ENCODE measurements at places on chromosomes 16 and 17.

DNA sequence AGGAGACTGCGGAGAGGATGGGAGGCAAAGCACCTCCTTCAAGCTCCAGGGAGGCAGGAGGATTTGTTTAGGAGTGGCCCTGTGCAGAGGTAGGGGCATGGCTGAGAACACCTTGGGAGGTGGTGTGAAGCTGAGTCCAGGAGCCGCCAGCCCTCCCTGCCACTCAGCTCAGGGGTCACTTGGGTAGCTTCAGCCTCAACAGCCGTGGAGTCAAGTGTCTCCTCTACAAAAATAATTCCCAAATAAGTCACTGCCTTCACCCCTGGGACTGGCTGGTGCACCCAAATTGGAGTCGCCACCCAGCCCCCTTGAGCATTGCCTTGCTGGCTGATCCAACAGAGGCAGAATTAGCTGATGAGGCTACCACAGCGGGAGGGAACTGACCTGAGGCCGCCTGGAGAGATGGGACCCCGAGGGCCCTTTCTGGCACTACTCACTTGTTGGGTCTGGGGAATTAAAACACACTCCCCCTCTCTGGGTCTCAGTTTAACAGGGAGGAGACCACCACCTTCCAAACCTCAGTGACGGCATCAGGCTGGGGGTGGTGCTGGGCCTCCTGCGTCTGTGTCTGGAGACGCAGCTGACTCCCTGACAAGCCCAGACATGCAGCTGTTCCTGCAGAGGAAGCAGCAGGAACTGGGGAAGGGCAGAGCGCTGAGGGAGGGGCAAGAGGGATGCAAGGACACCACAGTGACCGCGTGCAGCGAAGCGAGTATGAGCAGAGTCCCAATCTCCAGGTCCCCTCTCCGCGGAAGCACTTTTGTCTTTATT is 87.9 kb upstream of the TOB1 start:
- DNase-seq = no peak

GRCh38 chr17:63634163-63634562 is 11.9 kb downstream of the MAP3K3 start:
- no peak for DNase-seq

- DNase-seq = no peak
Measured at GRCh38 chr17:10518271-10519037, at the start of gene MYH1. Gene MYH1, minus strand, starts transcription at chr17:10518542. Its CDS starts 1,900 bp downstream, at chr17:10516642.

DNA sequence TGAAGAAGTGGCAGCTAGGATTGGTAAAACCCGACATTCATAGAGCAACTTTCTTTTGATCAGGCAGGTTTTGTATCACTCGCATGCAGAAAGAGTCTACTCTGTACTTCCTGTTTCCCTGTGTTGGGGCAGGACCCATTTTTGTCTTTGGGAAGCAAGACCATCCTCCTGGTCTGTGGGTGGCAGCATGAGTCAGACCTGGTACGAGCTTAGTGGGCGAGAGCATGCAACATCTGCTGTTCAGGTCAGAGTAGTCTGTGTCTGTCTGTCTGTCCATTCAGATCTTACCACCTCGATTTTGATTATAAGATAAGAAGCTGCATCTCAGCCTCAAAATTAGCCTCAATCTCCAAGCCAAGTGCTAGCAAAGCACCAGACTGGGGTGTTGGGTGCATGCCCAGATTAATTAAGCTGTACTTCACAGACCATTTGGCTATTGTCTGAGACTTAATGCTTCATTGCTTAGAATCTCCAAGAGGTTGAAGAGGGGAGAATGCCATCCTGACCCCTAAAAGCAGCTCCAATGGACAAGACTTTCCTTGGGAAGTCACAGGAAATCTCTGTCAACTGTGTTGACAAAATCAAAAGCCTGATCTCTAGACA is 110.9 kb downstream of the XYLT1 start:
- DNase-seq = no peak

DNA sequence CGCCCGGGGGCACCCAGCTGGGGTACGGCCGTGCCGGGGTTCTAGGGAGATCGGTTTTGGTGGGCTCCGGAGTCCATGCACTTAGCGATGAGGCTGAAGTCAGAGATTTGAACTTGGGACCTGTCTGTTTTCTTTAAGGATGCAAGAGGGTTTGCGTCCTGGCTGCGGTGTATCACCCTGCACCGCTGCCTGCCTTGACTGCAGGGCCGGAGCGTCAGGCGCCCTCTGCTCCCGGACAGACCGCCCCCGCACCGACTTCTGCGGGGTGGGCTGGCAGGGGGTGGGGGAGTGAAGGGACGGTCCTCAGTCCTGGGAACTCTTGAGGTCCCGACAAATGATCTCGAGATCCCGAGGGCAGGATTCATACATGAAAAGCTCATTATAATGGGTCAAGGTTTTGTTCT is 701 bp downstream of the PDP2 start:
- no peak for DNase-seq

- no peak for DNase-seq
Measured at GRCh38 chr17:43367737-43368242, 31.0 kb upstream of the ARL4D start.

- DNase-seq = no peak
Measured at GRCh38 chr16:11403534-11403795, 58.2 kb downstream of the RMI2 start.

All from activated CD4-positive, CD25-positive, alpha-beta regulatory T cell (primary cell).